CD4-positive, alpha-beta T cell treated with Interleukin-21 for 1 hour (primary cell): ENCODE measurements at places on chromosomes 12 and 14.

GRCh38 chr14:103436533-103436932, 51.3 kb downstream of the MARK3 start:
- no peak for DNase-seq

DNA sequence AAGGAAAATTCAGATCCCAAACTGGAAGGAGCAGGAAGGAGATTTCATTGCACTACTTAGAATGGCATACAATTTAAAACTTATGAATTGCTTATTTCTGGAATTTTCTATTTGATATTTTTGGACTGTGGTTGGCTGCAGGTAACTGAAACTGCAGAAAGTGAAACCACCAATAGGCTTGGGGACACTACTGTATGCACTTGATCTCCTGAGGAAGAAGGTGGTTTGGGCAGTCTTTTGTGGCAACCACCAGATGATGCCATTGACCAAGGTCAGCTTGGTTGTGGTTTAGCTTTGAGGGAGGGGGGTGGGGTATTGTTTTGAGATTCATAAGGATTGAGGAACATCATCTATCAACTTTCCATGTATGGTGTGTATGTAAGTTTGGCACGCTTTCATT, 209.5 kb upstream of the STXBP6 start:
- no peak for DNase-seq

- DNase-seq: no peak
Observed at GRCh38 chr14:95741038-95741490, 27.1 kb upstream of the TCL1A start.

DNA sequence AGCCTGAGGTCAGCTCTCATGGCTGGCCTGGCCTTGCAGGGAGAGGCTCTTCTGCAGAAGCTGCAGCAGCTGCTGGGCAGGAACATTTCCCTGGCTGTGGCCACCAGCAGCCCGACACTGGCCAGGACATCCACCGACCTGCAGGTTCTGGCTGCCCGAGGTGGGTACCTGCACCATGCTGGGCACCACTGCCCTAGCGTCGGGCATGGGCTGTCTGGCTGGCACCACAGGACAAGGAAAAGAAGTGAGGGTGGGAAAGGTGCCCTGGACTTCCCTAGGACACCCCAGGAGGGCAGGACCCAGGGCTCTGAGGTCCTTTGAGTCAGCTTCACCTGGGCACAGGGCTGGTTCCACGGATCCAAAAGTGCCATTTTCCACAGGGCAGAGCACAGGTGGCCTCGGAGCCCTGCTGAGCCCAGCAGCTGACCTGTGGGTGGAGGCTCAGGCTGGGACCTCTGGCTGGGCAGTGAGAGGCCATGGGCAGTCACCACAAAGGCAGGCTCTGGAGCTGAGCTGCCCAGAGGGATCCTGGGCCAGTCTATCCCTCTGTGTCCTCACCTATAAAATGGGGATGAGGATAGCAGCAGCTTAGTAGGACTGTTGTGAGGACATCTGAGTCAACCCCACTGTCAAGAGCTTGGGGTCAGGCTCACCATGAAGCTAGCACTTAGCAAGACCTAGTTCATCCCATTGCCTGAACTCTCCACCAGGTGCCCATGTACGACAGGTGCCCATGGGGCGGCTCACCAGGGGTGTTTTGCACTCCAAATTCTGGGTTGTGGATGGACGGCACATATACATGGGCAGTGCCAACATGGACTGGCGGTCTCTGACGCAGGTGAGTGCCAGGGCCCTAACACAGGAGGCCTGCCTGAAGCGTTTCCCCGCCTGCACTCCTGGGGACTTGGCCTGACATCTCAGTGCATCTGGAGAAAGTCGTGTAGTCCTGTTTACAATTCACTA, 4.9 kb downstream of the PLD4 start:
- DNase-seq: no peak
